ENCODE measurements at places on chromosomes 7 and 10. TPM values are rescaled to one million over a fixed set of nuclear protein-coding genes. Genes with fewer than 3 reads are reported as not detected.

DNA sequence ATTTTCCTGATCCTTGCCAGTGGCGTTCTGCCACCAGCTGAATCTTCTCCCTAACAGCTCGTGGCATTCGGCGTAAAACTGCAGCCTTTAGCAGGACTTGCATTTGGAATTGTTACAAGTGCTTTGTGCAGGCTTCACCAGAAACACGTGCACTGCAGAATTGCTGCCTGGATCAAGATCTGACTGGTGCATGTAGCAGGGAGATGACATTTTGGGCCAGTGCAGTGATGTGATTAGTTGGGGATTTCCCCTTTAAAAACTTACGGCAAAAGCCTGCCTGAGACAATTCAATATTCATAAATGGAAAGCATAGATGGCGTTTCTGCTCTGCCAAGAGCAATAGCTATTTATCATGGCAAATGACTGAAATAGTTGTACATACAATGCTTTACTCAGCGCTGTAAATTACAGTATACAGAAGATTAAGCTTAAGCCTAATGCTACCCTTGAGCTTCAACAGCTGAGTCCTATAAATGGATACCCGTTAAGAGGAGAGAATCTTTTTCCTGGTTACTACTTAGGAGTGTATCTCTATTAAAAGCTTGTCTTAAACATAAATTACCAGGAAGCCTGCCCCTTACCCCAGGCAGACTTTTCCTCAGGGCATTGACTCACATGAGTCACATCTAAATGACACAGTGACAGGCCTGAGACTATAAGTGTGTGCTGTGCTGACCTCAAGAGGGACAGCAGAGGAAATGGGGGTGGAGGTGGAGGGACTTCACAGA, 106.3 kb downstream of the ATXN7L1 start:
- DNase-seq, result peak; percentile 87

PTF1A gene
- total RNA-seq, result not detected

- peak; percentile 19 for DNase-seq
These were observed 28.5 kb downstream of the DNAJB9 start for GRCh38 chr7:108598153-108598552.

- peak; percentile 60 for DNase-seq
These were observed 291.5 kb upstream of the NFE2L3 start for GRCh38 chr7:25860275-25861163.

MGAM2 gene
- total RNA-seq, result 0.72 TPM
